ENCODE measurements at places on chromosomes 7 and 10. TPM values are rescaled to one million over a fixed set of nuclear protein-coding genes. Genes with fewer than 3 reads are reported as not detected.

The CLRN3 gene
- total RNA-seq, result not detected

The GPR15LG gene
- total RNA-seq, result 3.1 TPM

DNA sequence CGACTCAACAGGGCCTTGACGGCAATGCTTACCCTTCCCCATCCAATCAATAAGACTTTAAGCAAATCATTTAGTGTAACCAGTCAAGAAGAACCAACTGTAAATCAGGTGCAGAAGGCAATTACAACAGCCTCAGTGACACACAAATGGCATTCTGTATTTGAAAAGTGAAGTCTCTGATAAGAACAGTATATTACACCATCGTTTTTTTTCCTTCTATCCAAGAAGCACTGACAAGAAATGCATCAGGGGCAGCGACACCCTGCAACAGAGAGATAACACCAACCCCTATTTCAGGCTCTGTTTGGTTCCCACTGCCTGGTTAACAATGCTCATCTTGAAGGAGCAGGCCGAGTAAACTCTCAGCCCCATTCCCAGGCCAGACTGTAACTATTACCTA, 204.0 kb upstream of the AOAH start:
- H3K4me1 ChIP-seq, result no peaks in the 10 kb centered on the region
- H3K27ac ChIP-seq, result no peak overlapping the region
- no peaks in the 10 kb centered on the region for H3K27me3 ChIP-seq
- no peaks in the 10 kb centered on the region for H3K36me3 ChIP-seq
- no peak for DNase-seq

DNA sequence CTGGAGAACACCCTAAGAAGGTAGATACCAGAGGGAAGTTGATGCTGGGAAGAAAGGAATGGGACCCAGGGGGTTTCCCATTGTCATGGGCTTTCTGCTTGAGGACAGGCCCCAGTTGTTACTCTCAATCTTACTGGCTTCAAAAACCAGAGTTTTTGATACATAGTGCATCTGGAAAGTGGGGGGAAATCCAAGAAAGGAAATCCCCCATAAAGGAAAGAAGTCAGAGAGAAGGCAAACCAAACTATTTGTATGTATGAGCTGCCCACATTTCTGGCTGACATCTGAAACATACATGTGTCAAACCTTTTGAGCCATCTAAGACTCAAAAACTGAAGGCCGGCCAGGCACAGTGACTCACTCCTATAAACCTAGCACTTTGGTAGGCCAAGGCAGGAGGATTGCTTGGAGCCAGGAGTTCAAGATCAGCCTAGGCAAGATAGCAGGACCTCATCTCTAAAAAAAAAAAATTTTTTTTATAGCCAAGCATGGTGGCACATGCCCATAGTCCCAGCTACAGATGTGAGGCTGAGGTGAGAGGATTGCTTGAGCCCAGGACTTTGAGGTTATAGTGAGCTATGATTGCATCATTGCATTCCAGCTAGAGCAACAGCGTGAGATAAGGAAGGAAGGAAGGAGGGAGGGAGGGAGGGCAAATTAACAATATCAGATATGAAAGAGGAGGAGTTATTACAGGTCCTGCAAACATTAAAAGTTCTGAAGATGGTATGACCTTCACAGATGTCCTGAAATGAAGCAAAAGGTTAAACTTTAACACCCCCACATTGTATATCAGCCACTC, 6.7 kb upstream of the COA1 start:
- H3K27ac ChIP-seq, result no peak overlapping the region
- H3K36me3 ChIP-seq, result no peaks in the 10 kb centered on the region
- no peak for DNase-seq
- H3K27me3 ChIP-seq, result no peaks in the 10 kb centered on the region
- no peak overlapping the region for H3K4me3 ChIP-seq
- no peaks in the 10 kb centered on the region for H3K4me1 ChIP-seq

DNA sequence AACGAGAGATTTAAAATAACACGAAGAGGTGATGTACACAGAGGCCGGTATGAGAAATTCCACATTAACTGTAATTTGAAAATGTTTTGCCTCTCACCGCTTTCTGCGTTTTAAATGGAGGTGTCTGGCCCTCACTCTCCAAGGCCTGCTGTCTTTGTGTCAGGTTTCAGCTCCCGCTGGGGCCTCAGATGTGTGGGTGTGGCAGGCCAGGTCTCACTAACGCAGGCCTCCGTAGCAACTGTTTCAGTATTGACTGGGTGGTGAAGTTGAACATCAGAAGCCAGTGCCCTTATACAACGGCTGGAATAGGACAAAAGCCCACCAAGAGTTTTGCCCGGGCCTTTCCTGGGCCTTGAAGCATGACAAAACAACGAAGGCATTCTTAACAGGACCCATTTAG, 303.1 kb downstream of the ADARB2 start:
- no peak for DNase-seq
- H3K27me3 ChIP-seq, result no peaks in the 10 kb centered on the region
- H3K36me3 ChIP-seq, result no peaks in the 10 kb centered on the region
- no peak overlapping the region for H3K27ac ChIP-seq
- no peak overlapping the region for H3K4me3 ChIP-seq

- no peaks in the 10 kb centered on the region for H3K4me1 ChIP-seq
- H3K4me3 ChIP-seq, result peak overlapping the region; percentile 35
- H3K27ac ChIP-seq, result no peak overlapping the region
- H3K27me3 ChIP-seq, result no peaks in the 10 kb centered on the region
These were observed 35.9 kb downstream of the ACSM6 start for GRCh38 chr10:95229724-95230627.

All from prostate gland (tissue), 2 donors.